ENCODE measurements at places on chromosomes 7 and 10.

DNA sequence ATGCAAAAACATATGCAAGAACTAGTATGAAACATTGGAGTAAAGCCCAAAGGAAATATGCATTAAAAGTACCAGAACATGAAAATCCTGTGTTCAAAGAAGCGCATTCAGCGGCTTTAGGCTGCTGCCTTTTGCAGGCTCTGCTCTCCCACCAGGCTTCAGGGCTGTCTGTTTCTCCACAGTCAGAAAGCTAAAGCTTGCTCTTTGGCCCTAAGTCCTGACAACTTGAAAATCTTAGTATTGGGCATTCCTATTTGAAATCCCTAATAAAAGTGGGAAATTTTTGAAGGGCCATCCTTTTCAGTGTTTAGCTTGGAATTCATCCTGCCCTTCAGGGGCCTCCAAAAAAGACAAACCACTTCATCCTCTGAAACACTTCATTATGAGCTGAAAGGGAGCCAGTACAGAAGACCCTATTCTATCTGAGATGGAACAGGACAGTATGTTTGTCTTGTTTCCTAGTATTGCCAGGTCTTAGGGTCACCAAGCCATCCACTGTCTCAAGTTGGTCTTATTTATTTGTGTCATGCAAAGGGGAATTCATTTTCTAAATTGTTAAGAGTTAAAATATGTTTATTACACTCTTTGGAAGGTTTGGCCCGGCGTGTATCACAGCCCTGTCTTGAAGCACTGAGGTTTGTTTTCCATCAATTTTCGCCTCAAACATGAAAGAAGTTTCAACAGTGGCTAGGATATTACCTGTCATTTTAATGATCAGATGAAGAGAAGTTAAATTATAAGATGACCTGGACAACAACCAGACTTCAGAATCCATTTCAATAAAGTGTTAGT is 326.3 kb upstream of the BMPER start:
- peak; percentile 46 for DNase-seq

- no peak for DNase-seq
Observed at GRCh38 chr10:101617824-101618568, 29.9 kb downstream of the DPCD start.

- no peak for DNase-seq
Observed at GRCh38 chr10:88254091-88254490, 329.0 kb downstream of the RNLS start.

- DNase-seq: no peak
Observed at GRCh38 chr10:102426803-102427287, 5.5 kb downstream of the CUEDC2 start.

DNA sequence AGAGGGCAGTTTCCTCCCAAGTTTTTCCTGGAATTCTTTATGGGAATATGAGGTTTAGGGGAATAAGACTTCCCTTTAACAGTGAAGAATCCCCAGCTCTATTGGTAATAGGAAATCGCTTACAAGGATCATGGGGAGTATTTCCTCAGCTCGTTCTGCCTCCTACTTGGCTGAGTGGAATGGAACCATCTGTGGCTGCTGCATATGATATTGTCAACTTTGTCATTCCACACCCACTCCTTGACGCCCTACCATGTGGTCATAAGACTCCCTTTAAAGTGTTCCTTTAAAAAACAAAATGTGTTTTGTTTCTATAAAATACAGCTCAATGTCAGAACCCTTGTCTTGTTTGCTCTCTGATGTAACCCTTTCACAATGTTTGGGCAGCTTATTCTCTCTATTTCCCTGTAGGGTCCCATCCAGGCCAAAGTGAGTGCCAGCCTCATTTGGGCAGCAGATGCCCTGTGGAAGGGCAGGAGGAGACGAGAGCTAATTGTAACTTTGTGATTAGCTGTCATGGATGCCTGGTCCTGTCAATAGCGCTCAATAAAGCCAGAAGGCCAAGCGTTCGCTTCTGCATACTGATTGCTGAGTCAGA is 33.8 kb upstream of the ATRNL1 start:
- DNase-seq: no peak

GRCh38 chr7:24727154-24728120 is 29.8 kb downstream of the GSDME start:
- no peak for DNase-seq

- no peak for DNase-seq
Observed at GRCh38 chr7:46285878-46286277, 364.8 kb upstream of the IGFBP3 start.

DNA sequence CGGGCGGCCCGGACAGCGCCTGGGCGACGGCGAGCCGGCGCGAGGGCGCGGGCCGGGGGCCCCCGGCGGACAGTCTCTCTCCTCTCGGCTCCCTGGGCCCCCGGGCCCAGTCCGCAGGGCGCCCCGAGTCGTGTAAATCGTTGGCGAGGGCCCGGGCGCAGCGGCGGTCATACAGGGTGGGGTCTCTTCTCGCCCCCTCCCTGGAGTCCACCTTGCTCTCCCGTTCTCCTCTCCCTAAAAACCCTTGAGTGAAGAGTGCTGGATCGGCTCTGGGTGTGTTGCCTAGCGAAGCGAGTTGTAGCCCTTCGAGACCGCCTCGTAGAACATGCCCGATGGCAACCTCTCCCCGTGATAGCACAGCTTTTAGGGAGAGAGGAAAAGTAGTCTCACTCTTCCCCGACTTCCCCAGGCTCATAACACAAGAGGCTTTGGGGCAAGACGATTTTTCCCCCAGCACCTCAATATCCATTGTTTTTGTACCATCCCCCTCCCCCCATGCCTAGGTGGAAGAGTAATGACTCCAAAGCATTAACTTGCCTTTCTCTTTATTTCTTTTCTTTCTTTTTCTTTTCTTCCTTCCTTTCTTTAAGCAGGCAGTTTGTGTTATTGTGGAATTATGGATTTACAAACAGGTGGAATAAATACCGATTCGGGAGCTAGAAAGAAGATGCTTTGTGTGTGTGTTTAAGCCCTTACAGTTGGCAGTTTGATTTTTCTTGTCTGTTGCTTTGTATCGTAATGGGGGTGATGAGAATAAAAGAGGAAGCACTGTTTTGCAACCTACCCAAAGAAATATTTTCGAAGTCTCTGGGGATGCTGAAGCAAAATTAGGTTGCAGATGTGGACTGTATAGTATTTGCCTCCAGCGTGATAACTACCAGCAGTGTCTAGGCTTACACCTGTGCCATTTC is 822 bp downstream of the SHOC2 start:
- DNase-seq: peak; percentile 46

- DNase-seq: peak; percentile 39
Observed at GRCh38 chr10:60942788-60943315, 1.1 kb downstream of the RHOBTB1 start.
